ENCODE measurements at places on chromosomes 5 and 9. TPM values are rescaled to one million over a fixed set of nuclear protein-coding genes. Genes with fewer than 3 reads are reported as not detected.

The IGFBPL1 gene
- total RNA-seq: not detected

The CATSPER3 gene
- not detected for total RNA-seq

The SOX30 gene
- not detected for total RNA-seq

The PLPP7 gene
- total RNA-seq: 5.6 TPM

The APBA1 gene
- total RNA-seq: 12.9 TPM

The STK32A gene
- 0.07 TPM for total RNA-seq

The SPATA9 gene
- 0.39 TPM for total RNA-seq

The PCDHB14 gene
- total RNA-seq: 0.20 TPM

The CEL gene
- 0.07 TPM for total RNA-seq

The GFI1B gene
- total RNA-seq: not detected

The DDX4 gene
- not detected for total RNA-seq

The MYORG gene
- 7.4 TPM for total RNA-seq

The SOHLH1 gene
- not detected for total RNA-seq

The ACTBL2 gene
- not detected for total RNA-seq

Data from mammary microvascular endothelial cell (primary cell).